Right cardiac atrium (tissue), 5 donors: ENCODE measurements at places on chromosomes 7 and 10. TPM values are rescaled to one million over a fixed set of nuclear protein-coding genes. Genes with fewer than 3 reads are reported as not detected.

DNA sequence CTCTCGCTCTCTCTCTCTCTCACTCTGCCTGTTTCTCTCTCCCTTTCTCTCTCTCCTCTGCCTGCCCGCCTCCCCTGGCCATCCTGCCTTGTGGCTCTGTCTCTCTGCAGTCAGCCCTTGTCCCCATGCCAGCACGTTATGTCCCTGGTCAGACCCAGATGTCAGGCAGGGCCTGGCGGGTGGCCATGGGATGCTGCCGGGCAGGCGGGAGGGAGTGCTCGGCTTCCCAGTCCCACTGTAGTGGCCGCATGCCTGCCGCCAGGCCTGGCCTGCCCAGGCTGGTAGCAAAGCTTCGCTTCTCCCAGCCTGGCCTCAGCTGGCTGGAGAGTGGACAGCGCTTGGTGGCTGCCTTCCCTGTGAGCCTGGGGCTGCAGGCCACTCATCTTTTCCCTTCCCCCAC is 121.5 kb upstream of the ZNF716 start:
- DNase-seq, result peak; percentile 71

The FOXI2 gene
- total RNA-seq, result 0.06 TPM

The SFMBT2 gene
- 12.2 TPM for total RNA-seq

The CHAT gene
- total RNA-seq, result not detected

- DNase-seq, result no peak
These were observed 27.9 kb upstream of the R3HCC1L start for GRCh38 chr10:98106531-98106930.

DNA sequence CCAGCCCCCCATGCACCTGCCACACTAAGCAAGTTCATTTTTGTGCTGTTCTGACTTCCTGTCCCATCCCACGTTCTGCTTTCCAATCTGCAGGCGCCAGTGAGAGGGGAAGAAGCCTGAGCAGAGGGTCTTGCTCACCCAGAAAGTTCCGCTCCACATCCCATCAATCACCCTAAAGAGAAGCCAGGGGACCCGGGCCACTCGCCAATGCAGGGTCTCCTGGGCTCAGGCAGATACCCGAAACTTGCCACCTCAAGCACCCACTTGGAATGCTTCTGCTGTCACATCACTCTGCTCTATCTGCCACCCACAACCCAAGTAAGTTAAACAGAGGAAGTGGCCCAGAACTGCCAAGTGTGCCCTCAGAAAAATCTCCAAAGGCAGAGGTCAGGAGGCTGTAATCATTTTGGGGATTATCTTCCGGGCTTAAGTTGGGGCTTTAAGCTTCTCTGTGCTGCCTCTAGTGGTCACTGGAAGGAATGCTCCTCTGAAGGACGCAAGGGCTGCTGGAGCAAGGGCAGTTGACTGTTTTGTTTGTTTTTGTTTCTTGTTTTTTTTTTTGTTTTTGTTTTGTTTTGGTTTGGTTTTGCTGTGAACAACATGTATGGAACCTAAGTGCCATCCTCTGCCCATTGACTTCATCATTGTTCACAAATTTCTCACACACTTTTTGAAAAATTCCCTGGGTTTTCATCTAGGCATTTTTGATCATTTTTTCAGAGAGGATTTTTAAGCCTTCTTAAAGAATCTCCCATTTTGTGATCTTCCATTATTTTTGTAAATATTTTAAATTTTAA is 25.5 kb downstream of the PRR15 start:
- DNase-seq, result no peak

The ZNF273 gene
- total RNA-seq, result 3.6 TPM

DNA sequence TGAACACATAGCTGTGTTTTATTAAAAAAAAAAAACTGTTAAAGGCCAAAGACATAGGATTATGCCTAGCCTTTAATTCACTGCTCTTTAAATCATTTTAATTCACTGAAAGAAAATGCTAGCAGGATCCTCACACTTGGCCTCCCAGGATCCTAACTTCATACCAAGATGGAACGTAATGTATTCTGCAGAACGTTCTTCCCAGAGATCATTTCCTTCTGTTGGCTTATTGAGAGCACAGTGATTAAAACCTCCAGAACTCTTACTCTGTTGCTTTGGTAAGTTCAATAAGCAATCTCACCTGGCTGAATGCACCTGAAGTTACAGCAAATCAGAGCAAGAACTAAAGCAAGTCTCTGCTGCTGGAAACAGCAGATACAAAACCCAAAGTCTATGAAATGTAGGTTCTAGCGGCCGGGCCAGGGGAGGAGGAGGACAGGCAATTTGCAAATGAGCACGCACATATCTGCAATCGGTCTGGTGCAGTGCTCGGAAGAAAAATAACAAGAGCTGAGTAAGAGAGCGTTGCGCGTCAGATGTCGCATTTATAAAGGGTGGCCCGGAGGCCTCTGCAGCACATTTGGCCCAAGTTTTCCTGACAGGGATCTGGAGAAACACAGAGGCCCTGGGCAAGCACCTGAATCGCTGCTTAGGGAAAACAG is 193.9 kb downstream of the FAM107B start:
- DNase-seq, result no peak

The SLC25A13 gene
- 10.8 TPM for total RNA-seq

DNA sequence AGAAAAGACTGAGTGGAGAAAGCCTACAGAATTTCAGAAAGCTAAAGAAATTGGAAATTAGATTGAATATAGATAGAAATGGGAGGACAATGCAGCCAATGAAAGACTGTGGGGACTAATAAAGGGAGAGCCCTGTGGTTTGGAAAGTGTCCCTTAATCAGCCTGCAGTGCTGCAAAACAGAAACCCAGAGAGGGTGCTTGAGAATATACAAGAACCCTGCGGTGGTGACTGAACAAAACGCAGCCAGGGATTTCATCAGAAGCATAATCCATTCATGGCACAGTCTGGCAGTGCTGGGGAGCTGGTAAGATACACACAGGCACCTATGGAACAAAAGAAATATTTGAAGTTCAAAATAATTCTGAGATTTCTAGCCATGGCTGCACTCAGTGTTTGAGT is 19.1 kb downstream of the CEP41 start:
- no peak for DNase-seq

- DNase-seq, result no peak
These were observed 98.8 kb downstream of the ADK start for GRCh38 chr10:74249865-74250264.

DNA sequence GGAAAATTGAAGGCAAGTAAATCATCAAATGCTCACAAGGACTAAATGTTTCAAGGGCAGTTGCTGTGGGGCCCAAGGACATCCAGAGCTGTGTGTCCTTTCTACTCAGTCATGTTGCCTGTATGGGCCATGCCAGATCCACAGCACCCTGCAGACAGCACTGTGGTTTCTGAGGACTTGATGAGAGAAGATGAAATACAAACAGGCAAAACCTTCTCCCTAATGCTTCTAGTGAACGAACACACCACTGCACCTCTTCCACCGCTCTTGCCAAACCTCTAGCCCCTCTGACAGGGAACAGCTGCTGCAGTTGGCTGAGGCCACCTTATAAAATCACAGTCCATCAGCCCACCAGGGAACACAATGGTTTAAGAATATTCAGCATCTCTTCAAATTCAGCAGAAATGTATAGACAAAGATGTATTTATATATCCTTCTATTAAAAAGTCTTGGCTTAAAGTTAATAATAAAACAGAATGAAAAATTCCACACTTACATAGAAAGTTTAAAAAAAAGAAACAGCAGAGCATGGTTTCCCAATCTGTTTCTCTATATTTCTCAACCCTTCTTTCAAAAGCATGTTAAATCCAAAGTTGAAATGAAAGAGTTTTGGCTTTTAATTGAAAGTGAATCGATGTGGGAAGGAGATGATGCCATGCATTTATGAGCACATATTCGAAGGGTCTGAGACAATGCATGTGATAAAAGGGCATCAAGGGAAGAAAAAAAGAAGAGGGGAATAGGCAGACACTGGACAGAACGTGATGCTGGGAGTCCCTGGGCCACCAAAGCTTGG is 14.0 kb downstream of the CYP3A7 start:
- DNase-seq, result no peak

DNA sequence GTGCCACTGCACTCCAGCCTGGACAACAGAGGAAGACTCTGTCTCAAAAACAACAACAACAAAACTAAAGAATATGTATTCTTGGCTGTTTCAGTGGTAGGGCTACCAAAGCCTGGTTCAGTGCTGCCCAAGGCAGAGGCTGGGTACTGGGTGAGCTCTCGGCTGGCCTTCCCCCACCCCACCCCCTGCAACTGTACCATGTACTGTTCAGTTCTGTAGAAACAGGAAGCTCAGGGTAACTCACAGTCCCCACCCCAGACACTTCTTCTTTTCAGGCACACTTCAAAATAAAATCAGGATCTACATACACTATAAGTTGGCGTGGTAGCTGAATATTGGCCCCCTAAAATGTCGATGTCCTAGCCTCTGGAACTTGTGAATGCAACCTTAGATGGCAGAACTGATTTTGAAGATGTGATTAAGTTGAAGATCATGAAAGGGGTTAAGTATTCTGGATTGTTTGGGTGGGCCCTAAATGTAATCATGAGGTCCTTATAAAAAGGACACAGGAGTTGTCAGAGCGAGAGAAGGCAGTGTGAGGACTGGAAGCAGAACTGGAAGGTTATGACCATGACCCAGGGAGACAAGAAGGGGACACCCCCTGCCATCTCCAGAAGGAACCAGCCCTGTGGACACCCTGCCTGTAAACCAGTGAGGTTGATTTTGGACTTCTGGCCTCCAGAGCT is 31.2 kb downstream of the TBXAS1 start:
- peak; percentile 76 for DNase-seq

The FGFBP3 gene
- total RNA-seq, result 0.71 TPM

The CCL24 gene
- not detected for total RNA-seq

- DNase-seq, result no peak
These were observed 205.6 kb upstream of the ETV1 start for GRCh38 chr7:14195079-14195478.

- DNase-seq, result no peak
These were observed 769.1 kb downstream of the SUGCT start for GRCh38 chr7:40903872-40904271.

GRCh38 chr10:88198023-88198422 is 334.6 kb downstream of the PTEN start:
- DNase-seq, result no peak

GRCh38 chr7:148031019-148031418 is 559.5 kb upstream of the C7orf33 start:
- DNase-seq, result no peak
